Activated effector memory CD4-positive, alpha-beta T cell treated with anti-CD3 and anti-CD28 coated beads, Interleukin-2, amount 50 U/mL, for 16 hours (primary cell): ENCODE measurements at places on chromosomes 4 and X.

GRCh38 chrX:110310000-110310790 lies 7.7 kb downstream of the AMMECR1 start:
- no peak for DNase-seq

- DNase-seq, result no peak
Measured at GRCh38 chrX:148229801-148230303, 248.7 kb downstream of the FMR1NB start.

DNA sequence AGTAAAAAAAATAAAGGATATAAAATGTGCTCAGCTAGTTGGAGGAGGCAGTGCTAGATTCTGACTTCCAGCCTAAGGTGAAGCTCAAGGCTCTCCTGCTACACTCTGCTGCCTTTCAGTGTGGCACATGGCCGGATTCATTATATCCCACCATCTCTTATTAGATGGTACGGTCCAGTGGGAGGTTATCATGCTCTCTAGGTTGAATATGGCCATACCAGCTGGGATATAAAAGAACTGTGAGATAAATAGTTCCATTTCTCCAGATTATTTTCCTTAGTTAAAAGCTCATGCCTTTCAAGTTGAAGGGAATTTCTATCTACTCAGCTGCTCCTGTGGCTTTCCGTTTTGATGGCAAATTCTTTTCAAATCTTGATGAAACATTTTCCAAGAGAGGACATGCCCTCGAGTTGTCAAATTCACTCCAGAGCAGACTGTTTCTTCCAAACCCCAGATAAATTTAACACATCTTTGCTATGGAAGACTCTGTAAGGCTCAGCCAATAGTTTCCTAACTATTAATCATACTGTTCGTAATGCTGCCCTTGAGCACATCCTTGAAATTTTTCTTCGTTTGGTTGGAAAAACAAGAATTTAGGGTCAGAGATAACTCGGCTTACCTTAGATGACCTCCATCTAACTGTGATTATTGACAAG lies 2.2 kb upstream of the MGARP start:
- DNase-seq, result no peak

GRCh38 chrX:2517055-2517454 lies 16.3 kb upstream of the DHRSX start:
- no peak for DNase-seq
